Fibroblast of skin of right biceps (primary cell): ENCODE measurements at places on chromosomes 12 and 14.

DNA sequence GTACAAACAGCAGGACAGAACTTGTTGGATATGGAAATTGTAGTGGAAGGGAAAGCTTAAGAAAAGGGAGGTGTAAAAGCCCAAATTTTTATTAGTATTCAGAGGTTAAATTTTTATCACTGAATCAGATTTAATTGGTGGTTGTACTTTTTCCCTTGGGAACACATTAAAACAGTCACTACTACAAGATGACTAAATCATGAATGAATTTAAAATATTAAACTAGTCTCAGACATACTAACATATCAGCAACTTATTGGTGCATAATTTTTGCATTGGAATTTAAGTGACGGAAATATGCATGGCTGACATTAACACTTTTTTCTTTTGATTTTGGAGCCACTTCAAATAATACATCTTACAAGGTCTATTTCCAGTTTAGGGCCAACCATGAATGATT is 27.6 kb downstream of the SAMD4A start:
- DNase-seq: peak; percentile 74

DNA sequence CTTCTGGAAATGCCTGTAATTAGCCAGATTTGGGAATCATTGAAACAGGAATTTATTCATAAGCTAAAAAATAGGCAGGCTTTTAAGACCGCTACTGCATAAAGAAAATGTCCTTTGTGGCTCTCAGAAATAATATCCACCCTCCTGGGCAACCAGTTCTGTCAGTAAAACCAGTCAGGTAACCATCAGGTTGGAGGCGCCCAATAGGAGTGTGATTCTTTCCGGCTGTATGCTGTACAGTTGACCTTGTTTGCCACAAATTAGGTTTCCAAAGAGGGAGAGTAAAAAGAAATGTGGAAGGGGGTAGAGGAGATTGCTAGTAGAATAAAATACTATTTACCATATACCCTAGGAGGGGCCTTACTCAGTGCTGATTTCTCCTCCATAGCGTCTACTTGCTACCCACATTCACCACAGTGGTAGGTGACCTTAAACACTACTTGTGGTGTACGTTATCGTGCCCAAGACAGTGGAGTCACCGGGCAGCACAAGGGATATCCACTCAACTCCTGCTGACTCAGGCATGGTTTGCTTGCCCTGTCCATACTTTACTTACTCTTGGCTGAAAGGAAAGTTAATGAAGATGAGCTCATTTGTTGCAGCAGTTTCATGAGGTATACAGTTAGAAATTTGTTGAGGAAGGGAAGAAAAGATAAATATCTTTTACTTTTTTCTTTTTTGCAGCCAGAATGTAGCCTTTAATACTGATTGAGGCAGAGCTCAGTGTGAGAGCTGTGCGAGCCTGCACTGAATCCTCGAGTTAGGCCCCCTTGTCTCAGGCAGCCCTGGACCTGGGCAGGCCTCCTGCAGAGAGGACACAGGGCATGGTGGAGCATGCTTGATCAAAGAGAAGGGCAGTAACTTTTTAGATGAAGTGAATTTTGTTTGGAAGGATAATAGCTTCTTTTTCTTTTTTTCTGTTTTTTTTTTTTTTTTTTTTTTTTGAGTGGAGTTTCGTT is 76.7 kb downstream of the DIP2B start:
- peak; percentile 53 for DNase-seq

DNA sequence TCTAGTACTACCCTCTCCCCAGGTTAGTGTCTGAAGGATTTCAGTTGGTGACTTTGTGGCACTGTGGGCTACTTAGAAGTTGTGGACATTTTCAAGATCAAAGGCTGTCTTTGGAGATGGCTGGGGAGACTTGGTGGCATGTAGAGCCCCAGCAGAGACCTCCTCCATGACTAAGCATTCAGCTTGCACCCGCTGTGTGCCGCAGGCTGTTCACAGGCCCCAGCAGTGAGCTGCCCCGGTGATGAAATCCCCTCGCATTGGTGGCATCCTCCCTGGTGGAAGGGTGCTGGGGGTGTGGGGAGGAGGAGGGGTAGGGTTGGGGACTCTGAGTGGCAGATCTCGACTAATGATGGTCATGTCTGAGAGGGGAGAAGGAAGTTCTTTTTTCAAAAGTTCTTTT is 173.9 kb downstream of the TSPAN9 start:
- DNase-seq: no peak

GRCh38 chr14:104743461-104744380 is 9.2 kb upstream of the SIVA1 start:
- DNase-seq: peak; percentile 81

- DNase-seq: peak; percentile 24
Measured at GRCh38 chr12:108333898-108334699, 5.0 kb downstream of the CMKLR1 start.

- no peak for DNase-seq
Measured at GRCh38 chr14:58944968-58945356, 243.5 kb upstream of the DAAM1 start.

- no peak for DNase-seq
Measured at GRCh38 chr12:33296529-33296928, 143.1 kb downstream of the SYT10 start.

DNA sequence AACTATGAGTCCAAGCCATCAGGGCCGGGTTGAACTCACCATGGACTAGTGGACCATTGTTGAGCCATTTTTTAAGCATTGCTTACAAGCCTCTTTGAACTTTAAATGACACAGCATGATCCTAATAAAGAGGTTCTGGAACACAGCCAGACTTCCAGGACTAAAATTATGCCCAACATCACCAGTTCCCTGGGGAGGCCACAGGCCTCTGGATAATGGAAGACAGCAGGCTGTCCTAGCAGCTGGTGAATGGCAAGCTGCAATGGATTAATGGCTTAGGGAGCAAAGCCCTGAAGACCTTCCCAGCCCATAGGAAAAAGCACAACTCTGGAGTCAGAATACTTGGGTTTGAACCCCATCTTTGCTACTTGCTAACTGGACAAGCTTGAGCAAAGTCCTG is 71.3 kb downstream of the FLRT2 start:
- DNase-seq: no peak

GRCh38 chr12:510071-510825 is 50.5 kb downstream of the B4GALNT3 start:
- DNase-seq: no peak

GRCh38 chr12:92554158-92555073 is 148.4 kb upstream of the PLEKHG7 start:
- DNase-seq: no peak

- DNase-seq: peak; percentile 3
Measured at GRCh38 chr14:47917344-47917954, 242.0 kb upstream of the MDGA2 start.

DNA sequence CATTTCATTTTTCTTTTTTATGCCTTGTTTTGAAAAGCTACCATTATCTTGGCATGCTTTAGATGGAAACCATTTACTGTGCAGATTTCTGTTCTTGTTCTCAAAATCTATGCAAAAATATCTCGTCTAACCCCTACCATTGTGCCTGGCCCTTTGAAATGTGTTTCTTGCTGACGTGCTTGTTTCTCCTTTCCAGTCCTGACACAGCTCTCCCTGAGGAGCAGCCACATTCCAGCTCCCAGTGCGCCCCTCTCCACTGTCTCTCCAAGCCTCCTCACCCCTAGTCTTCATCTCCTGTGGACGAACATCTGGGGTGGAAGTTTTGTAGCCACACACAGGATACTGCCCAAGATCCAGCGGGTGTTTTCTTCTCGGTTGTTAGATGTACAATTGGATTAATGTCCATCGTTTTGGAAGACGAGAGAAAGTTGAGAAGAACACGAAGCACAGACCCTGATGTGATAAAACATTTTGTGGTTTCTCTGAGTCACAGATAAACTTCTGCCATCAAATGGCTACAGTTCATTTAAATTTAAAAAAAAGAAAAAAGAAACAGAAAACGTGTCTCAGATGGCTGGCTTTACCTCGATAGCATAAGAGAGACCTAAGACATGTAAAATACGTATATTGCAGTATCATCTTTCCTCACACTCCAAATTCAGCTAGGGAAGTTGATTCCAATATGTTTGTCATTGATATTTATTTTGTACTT is 21.9 kb upstream of the FGD4 start:
- DNase-seq: no peak

GRCh38 chr14:32366986-32367385 is 37.9 kb downstream of the AKAP6 start:
- DNase-seq: peak; percentile 35

DNA sequence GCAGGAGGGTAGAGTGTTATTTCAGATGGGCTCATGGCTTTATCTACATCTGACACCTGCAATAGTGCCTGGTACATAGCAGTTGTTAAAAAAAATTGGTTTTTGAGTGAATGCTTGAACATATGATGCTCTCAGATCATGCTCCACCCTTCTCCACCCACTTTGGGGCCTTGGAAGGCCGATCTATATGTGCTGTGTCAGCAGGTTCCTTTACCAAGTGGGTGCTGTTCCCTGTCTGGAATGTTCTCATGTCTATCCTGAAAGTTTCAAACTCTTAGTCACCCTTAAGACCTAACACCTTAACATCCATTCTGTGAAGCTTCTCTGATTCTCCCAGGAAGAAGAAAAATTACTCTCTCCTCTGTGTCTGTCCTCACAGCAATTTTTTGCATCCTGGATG is 556.3 kb upstream of the TBX3 start:
- no peak for DNase-seq

- peak; percentile 97 for DNase-seq
Measured at GRCh38 chr12:124568431-124569374, 1.3 kb upstream of the NCOR2 start.

DNA sequence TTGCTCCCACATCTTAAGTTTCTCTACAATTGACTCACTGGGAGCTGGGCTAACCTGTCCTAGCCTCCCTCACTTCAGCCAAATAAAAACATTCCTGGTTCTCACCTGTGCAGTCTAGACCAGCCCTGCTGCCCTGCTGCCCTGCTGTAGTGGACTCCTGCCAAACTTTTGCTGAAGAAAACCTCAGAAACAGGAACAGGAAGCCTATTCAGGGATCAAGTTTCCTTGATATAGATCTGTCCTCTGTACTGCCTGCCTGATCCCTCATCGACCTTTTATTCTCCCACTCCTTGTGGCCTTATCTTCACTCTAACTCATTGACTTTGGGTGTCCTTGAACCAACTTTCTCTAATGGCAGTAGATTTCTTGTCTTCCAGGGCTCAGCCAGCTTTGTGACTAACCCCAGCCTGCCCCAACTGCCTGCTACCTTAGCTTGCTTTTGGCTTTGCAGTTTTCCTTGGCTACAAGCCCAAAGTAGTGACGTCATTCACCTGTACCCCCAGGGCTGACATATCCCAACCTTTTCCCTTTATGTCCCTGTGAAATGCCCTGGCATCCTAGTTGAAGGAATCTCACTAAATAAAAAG is 234.8 kb downstream of the DUSP6 start:
- DNase-seq: no peak

DNA sequence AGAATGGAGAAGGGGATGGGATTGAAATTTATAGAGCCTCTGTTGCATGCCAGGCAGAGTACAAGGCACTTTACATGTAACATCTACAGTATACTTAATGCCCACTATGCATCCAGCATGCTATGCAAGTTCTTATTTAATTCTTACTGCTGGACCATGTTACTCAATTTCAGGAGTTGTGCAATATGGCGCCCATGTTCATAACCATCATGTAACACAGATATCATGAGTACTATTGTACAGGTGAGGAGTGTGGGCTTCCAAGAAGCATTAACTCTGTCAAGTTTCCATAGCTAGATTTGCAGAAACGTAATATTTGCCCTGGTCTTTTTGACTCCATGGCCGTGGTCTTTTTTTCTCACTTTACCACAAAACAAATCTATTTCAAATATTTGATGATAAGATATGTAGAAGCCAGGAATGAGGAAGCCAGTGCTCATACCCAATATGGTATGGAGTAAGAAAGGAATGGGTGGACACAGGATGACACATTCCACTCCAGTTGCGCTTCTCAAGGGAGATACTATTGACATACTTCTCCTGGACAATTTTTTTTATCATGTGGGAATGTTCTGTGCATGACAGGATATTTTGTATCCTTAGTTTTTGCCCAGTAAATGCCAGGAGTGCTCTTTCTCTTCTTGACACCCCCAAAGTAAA is 191.8 kb downstream of the C12orf75 start:
- DNase-seq: peak; percentile 95

- DNase-seq: no peak
Measured at GRCh38 chr14:100677152-100677551, 49.5 kb upstream of the DLK1 start.

GRCh38 chr14:29857551-29857950 is 70.1 kb downstream of the PRKD1 start:
- DNase-seq: no peak

- no peak for DNase-seq
Measured at GRCh38 chr14:75566321-75566720, 12.1 kb upstream of the FLVCR2 start.

DNA sequence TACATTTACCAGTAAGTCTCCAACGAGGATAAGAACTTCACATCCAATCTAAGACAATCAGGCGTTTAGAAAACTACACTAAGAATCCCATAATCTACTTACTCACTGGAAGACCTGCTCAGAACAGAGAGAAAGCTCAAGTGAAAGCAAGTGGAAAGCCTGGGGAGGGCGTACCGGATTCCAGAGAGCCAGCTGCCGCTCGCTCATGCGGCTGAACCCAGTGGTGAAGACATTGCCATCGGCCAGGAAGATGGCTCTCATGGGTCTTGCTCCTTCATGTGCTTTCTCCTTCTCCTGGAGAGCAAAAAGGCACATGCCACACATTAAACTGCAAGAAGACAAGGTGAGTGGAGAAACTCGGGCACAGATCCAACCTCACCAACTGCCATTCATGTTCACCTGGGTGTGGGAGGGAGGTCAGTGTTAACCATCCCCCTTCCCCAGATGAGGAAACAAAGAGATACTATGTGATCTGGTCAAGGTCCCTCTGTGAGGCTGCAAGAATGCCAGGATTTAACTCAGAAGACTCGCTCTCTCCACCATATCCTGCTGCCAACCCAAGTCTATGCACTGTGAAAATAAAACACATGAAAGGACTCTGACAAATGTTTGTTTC is 23.5 kb upstream of the SELPLG start:
- no peak for DNase-seq

DNA sequence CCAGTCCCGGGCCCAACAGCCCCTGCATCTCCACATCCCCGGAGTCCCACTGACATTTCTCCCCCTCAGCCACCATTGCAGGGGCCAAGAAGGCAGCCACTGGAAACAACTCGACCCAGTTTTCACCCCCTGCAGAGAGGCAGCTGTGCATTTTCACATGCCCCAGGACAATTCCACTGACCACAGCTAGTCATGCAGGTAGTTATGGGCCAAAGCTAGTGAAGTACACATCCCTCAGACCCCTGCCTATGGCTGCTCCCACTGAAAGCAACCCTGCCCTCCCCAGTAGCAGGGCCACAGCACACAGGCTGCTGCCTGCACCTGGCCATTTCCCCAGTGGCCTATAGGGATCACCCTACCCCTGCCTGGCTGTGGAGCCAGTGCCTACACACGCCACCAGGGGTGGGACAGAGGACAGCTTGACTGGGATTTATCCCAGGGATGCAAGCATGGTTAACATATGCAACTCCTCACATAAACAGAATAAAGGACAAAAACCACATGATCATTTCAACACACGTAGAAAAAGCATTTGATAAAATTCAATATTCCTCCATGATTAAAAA is 154.0 kb downstream of the NDUFA12 start:
- no peak for DNase-seq

GRCh38 chr12:11862798-11863197 is 207.9 kb upstream of the BCL2L14 start:
- no peak for DNase-seq
